ENCODE measurements at places on chromosomes 7 and 10.

DNA sequence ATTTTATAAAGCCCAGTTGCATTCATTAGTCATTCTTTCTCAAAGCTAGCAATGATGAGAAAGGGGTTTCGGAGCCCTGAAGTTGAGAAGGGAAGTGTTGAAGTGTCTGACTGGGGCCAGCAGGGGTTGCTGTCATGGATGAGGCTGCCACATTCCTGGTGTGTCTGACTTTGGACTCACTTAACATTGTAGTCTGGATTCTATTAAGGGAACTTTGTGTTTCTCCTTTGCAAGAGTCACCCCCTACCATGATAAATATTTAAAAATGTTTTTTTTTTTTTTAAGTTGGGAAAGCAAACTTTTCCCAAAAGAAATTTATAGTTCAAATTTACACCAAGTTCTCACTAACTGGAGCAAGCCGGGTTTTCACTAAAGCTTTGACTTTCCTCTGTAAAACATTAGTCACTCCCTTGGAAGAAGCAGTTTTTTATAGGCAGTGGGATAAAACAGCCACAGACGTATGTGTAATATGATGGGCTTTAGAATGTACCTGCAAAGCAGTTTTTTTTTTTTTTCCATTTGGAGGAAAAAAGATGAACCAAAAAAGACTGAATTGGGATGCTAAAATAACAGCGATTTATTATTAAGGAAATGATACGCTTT lies 243.6 kb downstream of the TWIST1 start:
- no peak for DNase-seq

DNA sequence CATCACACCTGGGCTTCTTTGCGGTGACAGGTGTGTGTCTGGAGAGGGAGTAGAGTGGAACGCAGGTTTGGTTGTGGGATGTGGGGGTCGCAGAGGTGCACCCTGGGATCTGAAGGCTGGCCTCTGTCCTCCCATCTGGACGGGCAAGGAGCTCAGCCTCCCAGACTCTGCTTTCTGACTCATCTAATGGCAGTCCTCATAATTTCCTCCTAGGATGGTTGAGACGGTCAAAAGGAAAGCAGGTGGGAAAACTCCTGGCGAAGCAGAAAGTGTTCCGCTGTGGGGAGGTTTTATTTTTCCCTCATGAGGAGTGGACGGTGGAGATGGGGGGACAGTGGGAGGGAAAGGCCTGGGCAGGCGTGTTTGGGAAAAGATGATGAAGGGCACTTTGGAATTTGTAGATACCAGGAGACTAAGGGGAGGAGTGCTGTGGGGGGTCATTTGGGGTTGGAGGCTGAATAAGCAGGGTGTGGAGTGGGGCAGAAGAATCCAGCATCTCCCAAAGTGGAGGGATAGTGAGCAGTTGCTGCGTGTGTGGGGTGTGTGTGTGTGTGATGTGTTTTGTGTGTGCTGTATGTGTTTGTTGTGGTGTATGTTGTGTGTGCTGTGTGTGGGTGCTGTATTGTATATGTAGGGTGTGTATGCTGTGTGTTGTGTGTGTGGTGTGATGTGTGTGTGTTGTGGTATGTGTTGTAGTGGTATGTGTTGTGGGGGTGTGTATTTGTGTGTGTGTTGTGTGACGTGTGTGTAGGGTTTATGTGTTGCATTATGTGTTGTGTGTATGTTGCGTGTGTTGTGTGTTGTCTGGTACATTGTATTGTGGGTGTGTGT lies 97.2 kb upstream of the PODXL start:
- no peak for DNase-seq

- no peak for DNase-seq
These were observed 55.7 kb upstream of the OGDHL start for GRCh38 chr10:49817845-49818244.

GRCh38 chr7:40311307-40311706 lies 176.5 kb downstream of the SUGCT start:
- no peak for DNase-seq

DNA sequence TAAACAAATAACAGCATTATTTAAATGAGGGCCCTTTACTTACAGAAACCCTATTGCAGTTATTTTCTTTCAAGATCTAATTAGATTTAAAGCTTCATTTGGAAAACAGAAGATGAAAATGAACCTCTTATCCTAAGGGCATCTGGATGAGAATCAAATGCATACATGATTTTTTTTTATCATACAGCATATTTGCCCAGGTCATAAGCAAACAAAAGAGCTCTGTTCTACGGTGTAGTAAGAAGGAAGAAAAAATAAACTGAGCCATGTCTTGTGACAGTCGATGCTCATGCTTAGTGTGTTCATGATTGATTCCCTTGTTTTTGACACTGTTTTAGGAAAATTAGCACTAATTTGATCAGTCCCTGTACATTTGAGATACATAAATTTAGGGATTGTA lies 202.6 kb upstream of the RNF32 start:
- no peak for DNase-seq

DNA sequence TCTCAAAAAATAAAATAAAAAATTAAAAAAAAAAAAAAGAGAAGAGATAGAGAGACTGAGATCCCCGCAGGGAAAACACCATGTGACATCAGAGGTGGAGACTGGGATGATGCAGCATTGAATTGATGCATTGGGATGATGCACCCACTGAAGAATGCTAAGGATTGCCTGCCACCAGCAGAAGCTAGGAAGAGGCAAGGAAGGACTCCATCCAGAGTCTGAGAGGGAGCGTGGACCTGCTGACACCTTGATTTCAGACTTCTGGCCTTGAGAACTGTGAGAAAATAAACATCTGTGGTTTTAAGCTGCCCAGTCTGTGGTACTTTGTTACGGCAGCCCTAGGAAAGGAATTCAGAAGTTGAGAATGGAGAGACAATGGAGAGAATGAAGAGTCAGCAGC lies 89.8 kb upstream of the PRPS1L1 start:
- no peak for DNase-seq

DNA sequence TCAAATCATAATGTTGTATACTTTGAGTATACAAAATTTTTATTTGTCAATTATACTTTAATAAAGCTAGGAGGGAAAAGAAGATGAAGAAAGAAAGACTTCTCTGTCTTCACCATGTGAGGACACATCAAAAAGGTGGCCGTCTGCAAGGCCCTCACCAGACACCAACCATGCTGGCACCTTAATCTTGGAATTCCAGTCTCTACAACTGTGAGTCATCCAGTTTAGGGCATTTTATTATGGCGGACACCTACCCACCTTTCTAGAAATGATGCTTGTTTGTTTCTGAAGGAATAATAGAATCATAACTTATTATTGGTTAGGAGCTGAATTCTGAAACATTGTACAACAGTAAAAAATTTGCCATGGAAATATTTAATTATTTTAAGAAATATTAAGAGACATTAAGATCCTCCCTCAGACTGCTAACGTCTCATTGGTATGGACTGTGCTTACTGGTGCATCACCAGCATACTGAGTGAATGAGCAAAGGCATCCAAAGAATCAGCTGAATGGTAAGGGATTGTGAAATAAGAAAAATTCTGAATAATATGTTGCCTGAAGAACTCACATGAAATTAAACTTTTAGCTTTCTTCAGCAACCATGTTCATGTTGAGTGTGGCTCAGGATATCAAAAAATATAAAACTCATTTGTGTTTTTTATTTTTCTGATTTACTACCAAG lies 536.6 kb downstream of the HTR7 start:
- no peak for DNase-seq
